WTC11 (cell line): ENCODE measurements at places on chromosomes 5 and 9.

DNA sequence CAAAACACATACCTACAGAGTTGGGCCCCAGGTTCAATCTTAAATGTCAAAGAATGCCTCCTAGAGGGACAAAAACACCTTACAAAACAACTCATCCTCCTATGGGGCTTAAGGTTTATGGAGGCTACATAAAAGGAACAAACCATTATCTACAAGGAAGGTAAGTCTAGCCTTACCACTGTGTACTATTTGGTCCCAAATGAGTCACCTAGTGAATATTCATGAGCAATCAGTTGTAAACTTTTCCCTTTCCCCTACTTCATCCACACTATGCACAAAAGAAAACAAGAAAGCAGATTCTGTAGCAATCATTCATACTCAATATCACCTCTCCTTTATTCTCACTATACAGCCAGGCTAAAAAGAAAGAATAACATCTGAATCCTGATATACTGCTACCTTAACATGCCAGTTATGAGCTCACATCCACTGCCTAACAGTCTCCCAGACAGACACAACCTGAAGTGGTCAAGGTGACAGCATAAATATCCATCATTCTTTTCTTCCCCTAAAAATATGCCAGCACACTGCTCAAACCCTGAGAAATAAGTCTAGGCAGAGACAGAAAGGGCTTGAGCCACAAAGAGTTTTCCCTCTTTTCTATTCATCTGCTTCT lies 6.2 kb downstream of the OXCT1 start:
- H3K27me3 ChIP-seq, result peaks cover 10% of the 10 kb centered on the region
- DNase-seq, result no peak
- no peak overlapping the region for H3K27ac ChIP-seq
- H3K4me1 ChIP-seq, result peaks cover 3% of the 10 kb centered on the region
- H3K36me3 ChIP-seq, result peaks cover 6% of the 10 kb centered on the region; the same call in 1 of the 2 replicates
- no peak overlapping the region for H3K4me3 ChIP-seq

DNA sequence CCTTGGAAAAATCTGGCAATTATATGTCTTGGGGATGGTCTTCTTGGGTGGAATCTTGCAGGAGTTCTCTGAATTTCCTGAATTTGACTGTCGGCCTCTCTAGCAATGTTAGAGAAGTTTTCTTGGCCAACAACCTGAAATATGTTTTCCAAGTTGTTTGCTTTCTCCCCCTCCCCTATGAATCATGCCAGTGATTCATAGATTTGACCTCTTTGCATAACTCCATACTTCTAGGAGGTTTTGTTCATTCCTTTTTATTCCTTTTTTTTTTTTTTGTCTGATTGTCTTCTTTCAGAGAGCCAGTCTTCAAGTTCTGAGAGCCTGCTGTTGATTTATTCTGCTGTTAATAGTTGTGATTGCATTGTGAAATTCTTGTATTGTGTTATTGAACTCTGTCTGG lies 56.7 kb upstream of the SLC44A1 start:
- no peaks in the 10 kb centered on the region for H3K4me1 ChIP-seq
- H3K27ac ChIP-seq, result no peak overlapping the region
- H3K4me3 ChIP-seq, result no peak overlapping the region
- peaks cover 8% of the 10 kb centered on the region; the same call in 1 of the 2 replicates for H3K36me3 ChIP-seq
- no peaks in the 10 kb centered on the region for H3K27me3 ChIP-seq

DNA sequence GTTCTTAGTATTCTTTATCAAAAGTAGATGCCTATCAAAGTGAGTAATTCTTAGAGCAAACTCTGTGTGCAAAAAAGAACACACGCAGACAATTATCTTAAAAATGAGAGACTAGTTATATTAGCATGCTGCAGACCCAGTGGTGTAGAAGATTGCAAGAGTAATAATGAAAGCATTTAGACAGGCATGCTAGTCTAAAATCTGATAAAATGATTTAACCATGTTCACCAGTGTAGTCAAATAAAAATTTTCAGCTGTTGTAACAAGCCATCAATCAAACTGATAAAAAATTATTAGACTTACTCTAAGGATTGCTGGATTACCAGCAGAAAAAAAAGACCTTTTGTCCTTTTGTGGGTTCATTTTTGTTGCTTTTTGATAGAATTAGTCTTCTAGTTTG lies 241.9 kb upstream of the TLE4 start:
- no peak for DNase-seq
- no peaks in the 10 kb centered on the region for H3K36me3 ChIP-seq
- H3K4me3 ChIP-seq, result no peak overlapping the region
- H3K4me1 ChIP-seq, result peaks cover 5% of the 10 kb centered on the region
- no peaks in the 10 kb centered on the region for H3K27me3 ChIP-seq

DNA sequence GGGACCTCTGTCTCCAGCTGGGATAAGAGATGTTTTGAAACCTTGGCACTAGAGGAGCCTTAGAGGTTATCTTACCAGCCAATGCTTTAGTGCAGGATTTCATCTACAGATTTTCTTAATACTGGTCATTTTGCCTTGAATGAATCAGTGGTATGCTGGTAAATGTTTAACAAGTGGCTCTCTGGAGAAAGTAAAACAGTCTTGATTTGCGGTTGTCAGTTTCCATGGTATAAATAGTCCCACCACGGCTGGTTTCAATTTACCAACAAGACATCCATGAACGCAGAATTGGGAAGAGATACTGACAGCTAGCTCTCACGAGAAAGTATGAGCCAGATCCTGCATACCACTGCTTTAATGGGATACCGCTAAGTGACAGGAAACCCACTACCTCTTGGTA lies 56.7 kb upstream of the CXCL14 start:
- no peak overlapping the region for H3K4me3 ChIP-seq
- no peaks in the 10 kb centered on the region for H3K36me3 ChIP-seq
- 0 out of 2 replicates have a peak, but pooled peaks cover 2% of the 10 kb centered on the region for H3K4me1 ChIP-seq
- no peak overlapping the region for H3K27ac ChIP-seq
- peaks cover 4% of the 10 kb centered on the region; the same call in 1 of the 2 replicates for H3K27me3 ChIP-seq

GRCh38 chr9:74403581-74403980 lies 93.6 kb upstream of the RORB start:
- H3K4me1 ChIP-seq, result no peaks in the 10 kb centered on the region
- no peaks in the 10 kb centered on the region; the same call in 1 of the 2 replicates for H3K27me3 ChIP-seq
- peaks cover 16% of the 10 kb centered on the region for H3K36me3 ChIP-seq
- H3K27ac ChIP-seq, result no peak overlapping the region
- DNase-seq, result no peak

- H3K27me3 ChIP-seq, result peaks cover 9% of the 10 kb centered on the region; the same call in 1 of the 2 replicates
- no peak overlapping the region for H3K4me3 ChIP-seq
- peaks cover 71% of the 10 kb centered on the region for H3K36me3 ChIP-seq
- DNase-seq, result no peak
These were observed 206.3 kb downstream of the CACNA1B start for GRCh38 chr9:138083873-138084272.

- DNase-seq, result no peak
- peaks cover 22% of the 10 kb centered on the region for H3K4me1 ChIP-seq
- no peak overlapping the region for H3K4me3 ChIP-seq
- no peak overlapping the region for H3K27ac ChIP-seq
These were observed 57.5 kb upstream of the NCS1 start for GRCh38 chr9:130114741-130115140.

DNA sequence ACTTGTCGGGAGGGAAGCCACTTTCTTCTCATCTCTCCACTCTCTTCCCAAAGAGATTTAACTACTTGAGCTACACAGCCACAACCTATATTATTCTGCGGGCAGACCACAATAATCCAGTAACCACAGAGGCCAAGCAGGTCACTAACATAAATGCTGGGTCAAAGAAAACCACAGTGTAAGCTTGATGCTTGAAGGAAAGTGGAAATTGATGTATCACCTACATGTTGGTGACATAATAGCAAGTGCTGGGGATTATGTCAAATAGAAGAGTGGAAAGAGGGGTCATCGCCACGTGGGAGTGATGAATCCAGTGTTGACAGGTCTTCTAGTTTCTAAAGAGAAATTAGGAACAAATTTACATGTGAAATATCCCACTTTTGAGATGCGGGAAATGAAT lies 40.9 kb downstream of the RFK start:
- no peaks in the 10 kb centered on the region for H3K4me1 ChIP-seq
- H3K36me3 ChIP-seq, result no peaks in the 10 kb centered on the region; the same call in 1 of the 2 replicates
- H3K27ac ChIP-seq, result no peak overlapping the region

DNA sequence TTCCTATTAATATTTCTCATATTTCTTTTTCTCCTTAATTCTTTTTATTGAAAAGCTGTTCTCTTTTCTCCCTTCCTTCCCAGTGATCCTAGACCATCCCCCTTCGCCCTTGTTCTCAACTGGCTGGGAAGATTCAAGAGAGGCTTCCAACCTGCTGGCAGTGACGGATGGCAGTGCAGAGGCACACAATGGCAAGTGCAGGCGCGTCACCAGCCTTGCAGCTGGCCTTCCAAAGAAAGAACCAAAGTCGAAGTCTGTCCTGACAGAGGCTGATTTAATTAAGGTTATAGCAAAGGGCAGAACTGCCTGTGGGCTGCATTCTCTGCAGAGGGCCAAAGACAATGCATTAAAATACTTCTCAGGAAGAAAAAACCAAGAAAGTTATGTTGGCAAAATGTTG lies 7.4 kb downstream of the CEMIP2 start:
- H3K36me3 ChIP-seq, result no peaks in the 10 kb centered on the region
- no peaks in the 10 kb centered on the region; the same call in 1 of the 2 replicates for H3K27me3 ChIP-seq
- H3K4me1 ChIP-seq, result peaks cover 91% of the 10 kb centered on the region
- peak; percentile 31 for DNase-seq
- peak overlapping the region; percentile 45 for H3K4me3 ChIP-seq
- peak overlapping the region; percentile 90 for H3K27ac ChIP-seq

DNA sequence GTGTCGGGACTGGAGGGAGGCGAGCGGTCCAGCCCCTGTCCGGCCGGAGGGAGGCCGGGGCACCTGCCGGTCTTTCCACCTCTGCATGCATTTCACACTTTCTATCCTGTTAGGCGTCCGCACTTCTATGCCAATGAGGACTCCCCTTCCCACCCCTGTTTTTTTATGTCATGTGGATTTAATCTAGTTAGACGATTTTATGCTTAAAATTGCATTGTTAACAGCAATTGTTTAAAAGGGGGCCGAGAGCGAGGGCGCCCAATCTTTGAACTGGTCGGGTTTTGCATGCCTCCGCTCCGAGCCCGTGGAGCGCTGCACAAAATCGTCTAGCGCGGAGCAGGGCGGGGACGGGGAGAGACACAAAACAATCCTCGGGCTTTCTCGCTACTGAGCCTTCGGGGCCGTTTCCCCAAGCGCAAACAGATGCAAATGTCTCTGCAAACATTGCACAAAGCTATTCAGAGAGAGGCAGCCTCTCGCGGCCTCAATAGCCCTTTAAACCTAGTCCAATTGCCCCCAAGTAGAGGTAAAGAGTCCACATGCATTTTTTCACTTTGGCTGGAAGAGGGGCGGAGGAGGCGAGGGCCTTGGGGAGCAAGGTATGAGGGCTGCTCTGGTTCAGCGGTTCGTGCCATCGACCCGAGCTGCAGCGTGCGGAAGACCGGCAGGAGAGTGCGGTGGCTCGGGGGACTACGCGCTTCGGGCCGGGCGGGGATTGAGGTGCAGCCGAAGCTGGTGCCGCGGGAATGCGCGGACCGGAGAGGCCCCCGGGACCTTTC lies 37.5 kb upstream of the TIFAB start:
- H3K4me1 ChIP-seq, result peaks cover 48% of the 10 kb centered on the region
- no peaks in the 10 kb centered on the region for H3K36me3 ChIP-seq
- no peak overlapping the region for H3K27ac ChIP-seq
- no peaks in the 10 kb centered on the region; the same call in 1 of the 2 replicates for H3K27me3 ChIP-seq

- no peak overlapping the region for H3K4me3 ChIP-seq
- H3K27ac ChIP-seq, result 0 out of 2 replicates have a peak overlapping the region, but pooled peaks have one; percentile 7
- H3K4me1 ChIP-seq, result peaks cover 54% of the 10 kb centered on the region
- 0 out of 2 replicates have a peak, but pooled peaks cover 3% of the 10 kb centered on the region for H3K36me3 ChIP-seq
- no peak for DNase-seq
- no peaks in the 10 kb centered on the region for H3K27me3 ChIP-seq
These were observed 20.6 kb downstream of the JMY start for GRCh38 chr5:79256563-79256962.

DNA sequence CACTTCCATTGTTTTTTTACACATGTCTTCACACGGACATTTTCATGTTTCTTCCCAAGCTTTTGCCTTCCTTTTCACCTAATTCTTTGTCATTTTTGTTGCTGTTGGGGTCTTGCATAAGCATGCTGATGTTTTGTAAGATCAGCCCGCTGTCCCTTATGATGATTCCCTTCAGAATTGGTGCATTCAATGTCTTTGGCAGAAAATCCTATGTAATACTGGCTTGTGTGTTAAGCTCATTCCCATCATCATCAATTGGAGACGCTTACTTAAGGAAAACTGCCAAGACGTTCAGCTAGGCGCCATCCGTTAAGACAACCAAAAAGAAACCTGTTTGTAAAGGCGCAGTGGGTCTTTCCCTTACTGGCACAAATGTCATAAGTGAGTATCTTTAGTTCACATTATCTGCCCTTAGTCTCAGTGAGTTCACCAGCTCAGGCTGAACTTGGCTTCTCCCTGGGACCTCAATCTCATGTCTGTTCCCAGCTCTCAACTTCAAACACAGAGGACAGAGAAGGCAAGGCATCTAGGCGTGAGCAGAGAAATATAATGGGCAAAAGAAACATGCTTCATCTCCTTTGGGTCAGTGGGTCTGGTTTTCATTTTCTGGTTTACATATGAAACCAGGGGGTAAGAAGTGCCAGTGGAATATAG lies 97.9 kb downstream of the EFNA5 start:
- no peaks in the 10 kb centered on the region for H3K36me3 ChIP-seq
- H3K27ac ChIP-seq, result peak overlapping the region; percentile 17; the same call in 1 of the 2 replicates
- H3K4me1 ChIP-seq, result peaks cover 88% of the 10 kb centered on the region
- no peak overlapping the region for H3K4me3 ChIP-seq

GRCh38 chr9:6188466-6188865 lies 27.1 kb upstream of the IL33 start:
- peaks cover 4% of the 10 kb centered on the region for H3K36me3 ChIP-seq
- peaks cover 11% of the 10 kb centered on the region for H3K4me1 ChIP-seq
- H3K4me3 ChIP-seq, result no peak overlapping the region
- DNase-seq, result no peak
- H3K27ac ChIP-seq, result no peak overlapping the region

- H3K36me3 ChIP-seq, result no peaks in the 10 kb centered on the region
- H3K27ac ChIP-seq, result no peak overlapping the region
- no peaks in the 10 kb centered on the region for H3K27me3 ChIP-seq
- peaks cover 14% of the 10 kb centered on the region for H3K4me1 ChIP-seq
These were observed 28.6 kb upstream of the CPEB4 start for GRCh38 chr5:173859408-173860159.

GRCh38 chr5:179161901-179162300 lies 101.7 kb downstream of the ZNF354C start:
- peaks cover 7% of the 10 kb centered on the region; the same call in 1 of the 2 replicates for H3K36me3 ChIP-seq
- H3K27me3 ChIP-seq, result no peaks in the 10 kb centered on the region
- H3K4me1 ChIP-seq, result no peaks in the 10 kb centered on the region
- no peak overlapping the region for H3K27ac ChIP-seq

DNA sequence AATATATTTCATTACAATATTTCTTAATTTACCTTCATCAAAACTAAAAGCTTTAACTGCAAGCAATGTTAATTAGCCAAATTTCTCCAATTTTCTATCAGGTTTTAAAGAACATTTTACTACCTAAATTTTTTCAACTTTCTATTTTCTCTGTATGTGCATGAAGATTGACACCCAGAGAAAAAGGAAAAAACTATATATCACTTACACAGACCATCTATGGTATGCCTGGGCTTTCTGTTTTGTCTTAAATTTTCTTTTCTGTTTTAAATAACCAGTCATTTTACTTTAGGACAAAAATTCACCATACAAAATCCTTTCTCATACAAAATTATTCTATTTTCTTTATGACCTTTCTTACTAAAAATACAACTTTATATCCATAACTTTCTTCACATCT lies 13.8 kb upstream of the IL7R start:
- DNase-seq, result no peak
- H3K27me3 ChIP-seq, result peaks cover 5% of the 10 kb centered on the region; the same call in 1 of the 2 replicates
- no peak overlapping the region for H3K4me3 ChIP-seq
- peaks cover 49% of the 10 kb centered on the region for H3K36me3 ChIP-seq
- H3K4me1 ChIP-seq, result no peaks in the 10 kb centered on the region

GRCh38 chr5:57575839-57576238 lies 93.2 kb upstream of the ACTBL2 start:
- no peaks in the 10 kb centered on the region for H3K36me3 ChIP-seq
- H3K27ac ChIP-seq, result no peak overlapping the region
- H3K27me3 ChIP-seq, result no peaks in the 10 kb centered on the region; the same call in 1 of the 2 replicates
- peaks cover 4% of the 10 kb centered on the region for H3K4me1 ChIP-seq
